HepG2 (cell line): ENCODE measurements at places on chromosomes 5 and 9. TPM values are rescaled to one million over a fixed set of nuclear protein-coding genes. Genes with fewer than 3 reads are reported as not detected.

- DNase-seq = no peak
- no peaks in the 10 kb centered on the region for H3K36me3 ChIP-seq
- H3K27me3 ChIP-seq = no peaks in the 10 kb centered on the region
- H3K27ac ChIP-seq = no peak overlapping the region
- H3K4me3 ChIP-seq = no peak overlapping the region
- H3K4me1 ChIP-seq = no peaks in the 10 kb centered on the region
Measured at GRCh38 chr5:107486489-107486888, 184.2 kb downstream of the EFNA5 start.

- no peak for DNase-seq
- H3K27ac ChIP-seq = no peak overlapping the region
- H3K4me3 ChIP-seq = no peak overlapping the region
- H3K4me1 ChIP-seq = no peaks in the 10 kb centered on the region
- no peaks in the 10 kb centered on the region for H3K36me3 ChIP-seq
Measured at GRCh38 chr9:84673806-84674205, 4.3 kb downstream of the NTRK2 start.

- H3K27me3 ChIP-seq = no peaks in the 10 kb centered on the region
- no peaks in the 10 kb centered on the region for H3K36me3 ChIP-seq
- peak overlapping the region; percentile 62 for H3K4me3 ChIP-seq
- DNase-seq = peak; percentile 14
Measured at GRCh38 chr9:132769906-132770769, 99.9 kb downstream of the GTF3C4 start.

DNA sequence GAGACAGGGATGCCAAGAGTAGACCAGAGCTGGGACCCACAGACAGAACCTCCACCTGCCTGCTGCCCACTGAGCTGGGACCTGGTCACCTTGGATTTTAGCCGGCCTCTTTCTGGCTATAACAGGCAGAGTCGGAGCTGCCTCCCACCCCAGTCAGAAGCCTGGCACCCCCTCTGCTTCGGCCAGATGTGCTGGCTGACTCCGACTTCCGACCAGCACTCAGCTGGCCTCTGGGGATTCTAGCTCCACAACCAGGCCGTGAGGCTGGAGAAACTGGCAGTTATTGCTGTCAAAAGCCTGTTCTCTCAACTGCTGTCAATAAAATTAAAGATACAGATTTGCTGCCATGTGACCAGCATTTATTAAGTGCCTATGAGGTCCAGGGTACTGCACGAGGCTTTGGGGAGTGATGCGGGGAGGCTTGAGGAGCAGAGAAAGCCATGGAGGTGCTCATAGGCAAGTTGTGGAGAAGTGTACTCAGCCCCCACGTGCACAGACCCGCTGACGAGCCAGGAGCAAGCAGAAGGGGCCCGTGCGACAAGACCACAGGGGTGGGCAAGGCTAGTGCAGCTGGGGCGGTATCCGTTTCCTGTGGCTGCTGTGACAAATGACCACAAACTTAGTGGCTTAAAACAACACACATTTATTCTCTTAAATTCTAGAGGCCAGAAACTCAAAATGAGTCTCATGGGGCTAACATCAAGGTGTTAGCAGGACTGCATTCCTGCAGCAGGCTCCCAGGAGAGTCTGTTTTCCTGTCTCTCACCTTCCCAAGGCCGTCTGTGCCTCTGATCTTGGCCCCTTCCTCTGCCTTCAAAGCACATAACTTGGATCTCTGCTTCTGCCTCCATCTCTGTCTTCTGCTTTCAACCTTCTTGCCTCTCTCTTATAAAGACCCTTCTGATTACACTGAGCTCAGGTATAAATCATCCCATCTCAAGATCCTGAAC is 13.1 kb downstream of the GFI1B start:
- H3K27me3 ChIP-seq = peaks cover 34% of the 10 kb centered on the region
- H3K27ac ChIP-seq = no peak overlapping the region
- no peak overlapping the region for H3K4me3 ChIP-seq
- DNase-seq = no peak
- H3K36me3 ChIP-seq = no peaks in the 10 kb centered on the region

DNA sequence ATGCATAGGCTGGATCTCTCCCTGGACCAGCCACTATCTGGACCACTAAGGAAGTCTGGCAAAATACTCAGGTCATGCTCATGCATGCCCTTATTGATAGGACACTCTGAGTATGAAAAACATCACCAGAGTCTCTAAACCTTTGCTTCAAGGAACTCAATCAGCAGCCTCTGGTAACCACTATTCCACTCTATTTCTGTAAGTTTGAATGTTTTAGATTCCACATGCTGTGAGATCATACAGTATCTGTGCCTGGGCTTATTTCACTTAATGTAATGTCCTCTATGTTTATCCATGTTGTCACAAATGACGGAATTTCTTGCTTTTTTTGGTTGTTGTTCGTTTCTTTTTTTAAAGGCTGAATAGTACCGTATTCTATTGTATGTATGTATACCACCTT is 68.3 kb downstream of the TARS1 start:
- no peak for DNase-seq
- no peaks in the 10 kb centered on the region for H3K36me3 ChIP-seq
- no peak overlapping the region for H3K4me3 ChIP-seq
- no peaks in the 10 kb centered on the region for H3K27me3 ChIP-seq

Gene SLC46A2
- not detected in 2 replicates for total RNA-seq

DNA sequence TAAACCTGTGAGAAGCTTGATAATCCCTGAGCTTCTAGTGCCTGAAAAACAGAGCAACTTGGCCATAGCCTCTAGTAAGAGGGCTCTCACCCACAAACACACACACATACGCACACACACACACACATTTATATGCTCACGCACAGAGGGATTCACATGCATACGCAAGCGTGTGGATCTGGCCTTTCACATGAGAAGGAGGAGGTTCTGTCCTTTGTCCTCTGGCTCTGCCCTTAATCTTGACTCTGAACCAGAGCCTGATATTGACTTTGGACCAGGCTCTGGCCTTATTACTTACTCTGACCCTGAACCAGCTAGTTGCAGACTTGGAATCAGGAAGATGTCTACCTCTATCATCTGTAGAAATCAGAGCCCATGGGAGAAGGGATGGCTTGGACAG is 10.0 kb upstream of the P4HA2 start:
- DNase-seq = no peak
- H3K4me3 ChIP-seq = no peak overlapping the region
- no peak overlapping the region for H3K27ac ChIP-seq
- no peaks in the 10 kb centered on the region for H3K4me1 ChIP-seq
- H3K27me3 ChIP-seq = no peaks in the 10 kb centered on the region; the same call in 1 of the 2 replicates

- DNase-seq = no peak
- no peaks in the 10 kb centered on the region for H3K36me3 ChIP-seq
- H3K4me1 ChIP-seq = no peaks in the 10 kb centered on the region
- no peaks in the 10 kb centered on the region; the same call in 1 of the 2 replicates for H3K27me3 ChIP-seq
- no peak overlapping the region for H3K27ac ChIP-seq
- no peak overlapping the region for H3K4me3 ChIP-seq
Measured at GRCh38 chr5:112005623-112005930, 248.6 kb upstream of the NREP start.

DNA sequence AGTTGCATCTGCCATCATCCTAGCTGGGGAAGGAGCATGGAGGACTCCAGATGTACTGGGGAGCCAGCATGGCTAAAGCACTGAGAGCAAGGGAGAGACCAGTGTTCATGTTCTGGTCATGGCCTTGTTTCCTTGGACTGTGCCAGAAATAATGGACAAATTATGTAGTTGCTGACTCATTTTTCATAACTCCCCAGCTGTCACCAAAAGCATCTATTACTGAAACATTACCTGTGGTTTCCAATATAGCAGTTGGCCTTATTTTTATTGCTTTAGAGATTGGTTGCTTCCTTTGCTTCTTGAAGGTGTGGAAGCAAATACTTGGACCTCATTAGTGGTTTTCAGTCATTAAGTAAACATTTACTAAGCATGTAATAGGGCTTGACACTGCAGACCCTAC is 11.3 kb downstream of the RALGPS1 start:
- DNase-seq = no peak
- no peaks in the 10 kb centered on the region for H3K36me3 ChIP-seq
- peaks cover 23% of the 10 kb centered on the region for H3K4me1 ChIP-seq

DNA sequence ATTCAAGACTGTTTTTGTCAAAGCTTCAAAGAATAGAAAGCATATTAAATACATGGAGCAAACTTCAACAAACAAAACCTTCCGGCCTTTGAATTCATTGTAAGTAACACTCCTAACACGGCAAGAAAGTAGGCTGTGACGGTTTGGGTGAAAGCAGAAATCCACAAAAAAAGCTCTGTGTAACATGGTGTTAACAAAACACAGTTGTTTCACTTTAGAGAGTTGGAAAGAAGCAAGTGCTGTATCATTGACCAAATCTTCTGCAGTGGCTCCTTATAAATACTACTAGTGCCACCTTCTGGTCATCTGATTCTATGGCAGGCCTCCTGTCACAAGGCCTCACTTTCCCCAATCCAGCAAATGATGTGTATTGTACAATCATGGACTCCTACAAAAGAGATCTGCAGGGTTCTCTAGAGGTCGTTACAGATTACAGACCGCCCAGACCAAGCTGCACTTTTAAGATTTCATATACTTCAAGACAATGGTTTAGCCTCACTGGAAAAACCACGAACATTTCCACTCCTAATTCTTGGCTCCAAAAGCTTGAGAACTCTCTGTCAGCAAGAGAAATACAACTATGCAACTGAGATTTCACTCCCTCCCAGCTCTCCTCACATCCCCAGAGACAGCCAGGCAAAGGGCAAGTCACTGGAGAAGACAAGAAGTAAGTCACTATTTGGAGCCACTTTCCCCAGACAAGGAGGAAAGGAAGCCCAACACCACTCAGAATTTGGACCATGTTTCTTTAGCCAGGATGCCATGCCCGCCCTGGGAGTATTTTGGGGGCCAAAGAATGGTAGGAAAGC is 196.2 kb downstream of the DTWD2 start:
- peak; percentile 54 for DNase-seq
- H3K27ac ChIP-seq = no peak overlapping the region
- no peaks in the 10 kb centered on the region for H3K36me3 ChIP-seq
- no peaks in the 10 kb centered on the region for H3K4me1 ChIP-seq

DNA sequence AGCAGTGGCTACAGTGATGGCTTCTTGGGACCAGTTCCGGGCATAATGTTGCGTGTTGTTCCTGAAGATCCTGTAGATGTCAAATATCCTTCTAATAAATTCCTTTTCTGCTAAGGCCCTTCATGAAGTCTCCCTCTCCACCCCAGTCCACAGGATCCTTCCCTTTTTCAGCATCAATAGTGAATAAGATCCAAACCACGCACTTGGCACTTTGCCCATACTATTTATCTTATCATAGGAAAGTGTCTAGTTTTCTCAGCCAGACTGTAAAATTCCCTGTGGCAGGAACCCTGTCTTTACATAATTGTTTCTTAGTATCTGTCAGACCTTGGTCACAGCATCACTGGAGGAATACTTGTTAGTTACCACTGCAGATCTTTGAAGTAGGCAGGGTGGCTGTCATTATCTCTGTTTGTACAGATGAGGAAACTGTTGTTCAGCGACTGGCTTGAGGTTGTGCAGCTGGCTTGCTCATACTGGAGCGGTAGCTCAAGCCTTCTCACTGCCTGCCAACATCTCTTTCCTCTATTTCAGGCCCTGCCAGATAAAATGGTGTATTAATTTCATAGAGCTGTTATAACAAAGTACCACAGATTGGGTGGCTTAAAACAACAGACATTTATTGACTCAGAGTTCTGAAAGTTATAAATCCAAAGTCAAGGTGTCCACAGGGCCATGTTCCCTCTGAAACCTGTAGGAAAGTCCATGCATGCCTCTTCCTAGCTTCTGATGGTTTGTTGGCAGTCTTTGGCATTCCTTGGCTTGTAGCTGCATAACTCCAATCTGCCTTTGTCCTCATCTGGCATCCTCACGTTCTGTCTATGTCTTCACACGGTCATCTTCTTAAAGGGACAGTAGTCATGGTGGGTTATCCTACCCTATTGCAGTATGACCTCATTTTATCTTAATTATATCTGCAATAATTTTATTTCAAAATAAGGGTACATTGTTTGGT is 33.5 kb upstream of the APC start:
- H3K27ac ChIP-seq = no peak overlapping the region
- peaks cover 22% of the 10 kb centered on the region for H3K4me1 ChIP-seq
- no peak for DNase-seq

DNA sequence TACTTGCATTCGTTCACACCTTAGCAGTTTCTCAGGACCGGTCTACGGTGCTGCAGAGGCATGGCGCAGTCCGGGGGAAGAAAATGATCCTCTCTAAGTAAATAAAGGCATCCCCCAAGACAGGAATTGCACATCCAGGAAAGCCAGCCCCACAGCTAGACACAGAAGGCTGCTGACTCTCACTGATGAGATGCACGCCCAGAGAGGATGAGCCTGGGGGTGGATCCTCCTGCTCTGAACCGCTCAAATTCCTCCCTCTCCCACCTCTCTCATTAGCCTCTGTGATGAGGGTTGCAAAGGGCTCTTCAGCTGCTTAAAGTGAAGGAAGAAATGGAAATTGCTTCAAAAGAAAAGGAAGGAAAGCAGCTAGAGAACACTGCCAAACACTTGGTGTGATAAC is 132.4 kb downstream of the TTLL11 start:
- no peaks in the 10 kb centered on the region for H3K36me3 ChIP-seq
- no peak for DNase-seq
